ENCODE measurements at places on chromosomes 7 and 10.

DNA sequence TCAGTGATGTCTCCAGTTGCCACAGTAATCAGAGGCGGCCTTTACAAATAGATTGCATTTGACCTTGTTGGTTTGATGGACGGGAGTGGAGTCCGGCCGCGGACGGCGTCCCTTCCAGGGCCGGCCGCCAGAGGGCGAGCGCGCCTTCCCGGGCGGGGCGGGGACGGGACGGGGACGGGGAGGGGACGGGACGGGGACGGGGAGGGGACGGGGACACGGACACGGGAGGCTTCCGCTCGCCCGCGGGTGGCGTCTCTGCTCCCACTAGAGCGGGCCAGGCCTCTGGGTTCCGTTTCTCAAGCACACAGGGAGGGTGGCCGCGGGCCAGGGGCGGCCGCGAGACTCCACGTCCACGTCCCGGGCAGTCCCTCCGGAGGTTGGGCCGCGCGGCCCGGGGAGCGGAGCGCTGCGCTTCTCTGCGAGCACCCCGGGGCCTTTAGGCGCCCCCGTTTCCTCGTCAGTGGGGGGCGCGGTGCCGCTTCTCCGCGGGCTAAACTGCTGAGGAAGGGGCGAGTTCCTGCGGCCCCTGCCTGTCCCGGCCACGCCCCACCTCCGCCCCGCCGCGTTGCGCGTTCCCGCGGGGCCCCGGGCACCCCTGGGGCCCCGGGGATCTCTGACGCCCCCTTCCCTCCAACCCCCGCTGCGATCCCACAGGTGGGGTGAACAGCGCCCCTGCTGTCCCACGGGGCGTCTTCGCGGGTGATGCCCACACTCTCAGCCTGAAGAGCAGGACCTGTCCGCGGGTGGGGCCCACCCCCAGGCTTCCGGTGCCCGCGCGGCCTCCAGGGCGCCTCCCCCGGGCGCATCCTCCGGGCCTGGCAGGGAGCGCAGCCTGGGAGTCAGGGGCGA is 84.2 kb upstream of the MKI67 start:
- peak; percentile 61 for DNase-seq

- no peak for DNase-seq
These were observed 577 bp upstream of the DDX21 start for GRCh38 chr10:68955355-68955831.

GRCh38 chr7:105524840-105525239 is 2.8 kb upstream of the PUS7 start:
- no peak for DNase-seq

DNA sequence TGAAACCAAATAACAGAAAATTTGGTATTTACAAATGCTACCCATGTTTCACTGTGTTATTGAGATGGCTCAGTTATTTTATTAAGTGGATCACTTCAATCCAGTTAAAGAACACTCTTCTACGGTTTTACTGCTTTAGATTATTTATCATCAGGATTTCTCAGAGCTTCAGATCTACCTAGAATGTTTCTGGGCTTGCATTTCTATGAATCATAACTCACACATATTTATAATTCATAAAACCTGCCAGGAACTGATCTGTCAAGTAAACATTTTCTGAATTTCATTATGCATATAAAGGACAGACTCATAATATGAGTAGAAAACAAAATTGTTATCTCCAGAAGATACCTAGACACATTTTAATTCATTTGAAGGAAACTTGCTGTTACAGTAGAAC is 1172.3 kb upstream of the LRRTM3 start:
- DNase-seq, result no peak

GRCh38 chr7:110623436-110623835 is 467.5 kb upstream of the LRRN3 start:
- no peak for DNase-seq

DNA sequence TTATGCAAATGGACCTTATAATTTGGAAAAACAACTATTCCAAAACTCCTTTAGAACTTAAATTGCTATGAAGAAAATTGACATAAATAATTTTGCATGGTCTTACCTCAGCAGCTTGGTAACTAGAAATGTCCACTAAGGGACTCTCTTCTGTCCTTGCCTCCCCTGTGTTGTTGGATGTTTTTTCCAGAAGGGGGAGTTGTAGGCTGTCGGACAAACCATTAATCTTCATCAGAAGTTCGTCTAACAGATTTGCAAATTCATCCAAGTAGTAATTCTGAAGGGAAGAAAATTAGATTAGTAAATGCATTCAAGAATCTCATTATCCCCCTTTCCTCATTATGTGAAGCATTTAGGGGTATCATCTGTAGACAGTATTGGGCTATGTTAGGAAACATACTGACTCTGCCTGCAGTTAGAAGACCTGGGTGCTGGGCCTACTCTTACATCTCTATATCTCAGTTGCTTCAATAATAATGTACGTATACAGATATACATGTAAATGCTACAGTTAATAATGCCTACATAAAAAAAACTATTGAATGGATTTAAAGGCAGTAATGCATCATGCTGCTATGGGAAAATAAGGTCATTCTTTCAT is 155.6 kb downstream of the PKD1L1 start:
- DNase-seq, result peak; percentile 35

DNA sequence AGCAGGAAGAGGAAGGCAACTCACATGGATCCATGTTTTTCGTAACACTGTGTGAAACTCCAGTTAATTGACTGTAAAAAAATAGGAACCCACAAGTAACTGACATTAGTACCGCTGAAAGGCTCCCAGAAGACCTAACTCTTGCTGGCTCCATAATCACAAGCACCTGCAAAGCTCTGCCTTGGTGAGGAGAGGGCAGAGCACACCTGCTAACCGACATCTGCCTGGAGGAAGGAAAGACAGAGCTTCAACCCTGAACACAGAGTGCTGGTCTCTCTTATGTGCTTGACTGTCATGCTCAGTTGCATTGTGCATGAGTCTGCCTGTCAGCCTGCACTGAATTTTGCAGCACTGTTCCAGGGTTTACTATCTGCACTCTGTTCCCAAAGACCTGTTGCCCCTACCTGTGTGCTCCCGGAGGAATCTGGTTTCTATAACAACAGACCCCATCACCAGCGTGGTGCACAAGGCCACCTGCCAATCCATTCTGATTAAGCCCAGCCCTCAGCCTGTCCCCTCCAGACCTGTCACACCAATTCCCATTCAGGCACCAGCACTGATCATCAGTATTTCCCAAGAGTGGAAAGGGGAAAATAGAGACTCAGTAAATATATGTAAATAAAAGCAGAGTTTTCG is 63.1 kb upstream of the ANKRD1 start:
- DNase-seq, result no peak

GRCh38 chr7:145009876-145010275 is 174.0 kb upstream of the TPK1 start:
- no peak for DNase-seq

GRCh38 chr7:106655703-106656498 is 5.1 kb downstream of the CCDC71L start:
- DNase-seq, result no peak

- DNase-seq, result no peak
These were observed 22.6 kb downstream of the EPDR1 start for GRCh38 chr7:37942934-37943610.

DNA sequence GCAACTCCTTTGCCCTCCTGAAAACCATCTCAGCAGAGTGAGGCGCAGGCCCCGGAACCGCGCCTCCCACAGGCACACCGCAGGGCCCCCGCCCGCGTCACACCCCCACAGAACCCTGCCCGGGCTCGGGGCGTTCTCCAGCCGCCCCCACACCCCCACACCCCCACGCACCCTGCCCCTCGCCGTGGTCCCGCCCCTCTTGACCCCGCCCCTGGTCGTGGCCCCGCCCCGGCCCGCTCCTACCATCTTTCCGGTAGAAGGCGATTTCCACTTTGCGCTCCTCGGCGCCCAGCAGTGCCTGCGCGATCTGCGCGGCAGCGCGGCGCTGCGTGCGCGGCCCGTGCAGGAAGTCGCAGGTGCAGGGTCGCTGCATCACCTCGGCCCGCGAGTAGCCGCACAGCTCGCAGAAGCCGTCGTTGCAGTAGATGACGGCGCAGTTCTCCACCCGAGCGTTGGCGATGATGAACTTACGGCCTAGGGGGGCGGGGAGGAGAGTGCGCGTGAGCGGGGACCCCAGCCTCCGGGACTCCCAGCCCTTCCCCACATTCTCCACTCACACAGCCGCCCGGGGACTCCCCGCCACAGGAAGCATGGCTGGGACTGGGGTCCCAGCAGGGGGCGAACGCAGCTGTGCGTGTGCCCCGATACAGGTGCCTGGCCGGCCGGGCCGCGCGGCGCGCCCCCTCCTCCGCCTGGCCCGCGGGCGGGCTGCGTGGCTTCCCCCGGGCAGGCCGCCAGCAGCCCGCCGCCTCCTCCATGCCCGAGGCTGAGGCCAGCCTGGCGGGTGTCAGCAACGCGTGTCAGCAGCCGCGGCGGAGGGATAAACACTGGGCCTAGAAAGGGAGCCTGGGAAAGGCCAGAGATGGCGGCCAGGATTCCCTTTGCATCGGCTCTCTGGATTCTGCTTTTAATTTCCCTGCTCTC is 3.4 kb downstream of the KCNH2 start:
- DNase-seq, result peak; percentile 66

GRCh38 chr10:62165803-62166202 is 102.8 kb downstream of the RTKN2 start:
- DNase-seq, result no peak

GRCh38 chr10:8840356-8840755 is 785.9 kb downstream of the GATA3 start:
- no peak for DNase-seq

DNA sequence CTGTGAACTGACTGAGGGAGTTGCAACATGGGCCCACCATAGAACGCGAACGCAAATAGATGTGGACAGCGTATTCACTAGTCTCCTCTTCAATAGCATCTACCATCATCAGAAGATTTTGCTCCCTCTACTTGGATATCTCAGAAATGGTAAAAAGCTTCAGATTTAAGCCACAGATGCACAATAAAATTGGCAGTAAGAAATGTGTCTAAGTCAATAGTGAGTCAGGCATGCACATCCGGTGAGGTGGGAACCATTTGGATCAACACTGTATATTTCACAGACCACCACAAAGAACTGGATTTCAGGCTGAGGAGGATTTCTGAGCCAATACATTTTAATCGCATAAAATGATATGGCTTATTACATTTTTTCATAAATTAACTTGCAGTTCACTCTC is 111.5 kb upstream of the ADAM12 start:
- DNase-seq, result no peak

- no peak for DNase-seq
These were observed 162.3 kb upstream of the MTPN start for GRCh38 chr7:136139417-136139816.

- peak; percentile 56 for DNase-seq
These were observed 69.6 kb upstream of the PDCD4 start for GRCh38 chr10:110802090-110802489.

DNA sequence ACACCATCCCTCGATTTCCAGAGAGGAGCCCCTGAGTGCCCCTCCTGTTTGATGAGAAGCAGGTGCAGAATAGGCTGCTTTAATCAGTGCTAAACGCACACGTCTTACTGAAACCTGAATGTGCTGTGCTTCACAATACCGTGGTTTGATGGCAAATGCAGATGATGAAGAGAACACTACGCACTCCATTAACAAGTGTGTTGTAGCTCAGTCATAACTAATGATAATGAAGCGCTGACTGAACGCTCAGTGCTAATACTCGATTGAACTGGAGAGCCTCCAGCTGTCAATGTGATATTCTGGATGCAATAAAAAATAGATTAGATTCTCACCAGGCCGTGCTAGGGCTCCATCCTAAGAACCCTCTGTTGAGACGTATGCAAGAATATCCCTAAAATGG is 279.7 kb upstream of the PLPP4 start:
- no peak for DNase-seq

DNA sequence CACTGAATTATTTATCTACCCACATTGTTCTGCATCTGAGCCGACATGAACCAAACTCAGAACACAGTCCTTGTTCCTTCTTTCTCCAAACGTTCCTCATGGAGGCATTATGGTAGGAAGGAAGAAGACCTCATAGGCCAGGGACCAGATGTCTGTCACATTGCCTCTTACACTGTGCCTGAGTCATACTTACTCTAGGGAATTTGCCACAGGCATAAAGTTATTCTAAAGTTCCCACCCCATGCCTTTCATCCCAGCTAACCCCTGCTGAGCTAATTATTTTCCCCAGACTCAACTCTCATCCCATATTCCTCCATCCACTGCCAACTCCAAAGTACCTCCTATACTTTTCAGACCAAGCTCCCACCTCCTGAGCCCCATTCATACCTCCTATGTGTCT is 21.2 kb downstream of the MAT1A start:
- no peak for DNase-seq

GRCh38 chr7:82528577-82529310 is 85.2 kb upstream of the CACNA2D1 start:
- peak; percentile 15 for DNase-seq

DNA sequence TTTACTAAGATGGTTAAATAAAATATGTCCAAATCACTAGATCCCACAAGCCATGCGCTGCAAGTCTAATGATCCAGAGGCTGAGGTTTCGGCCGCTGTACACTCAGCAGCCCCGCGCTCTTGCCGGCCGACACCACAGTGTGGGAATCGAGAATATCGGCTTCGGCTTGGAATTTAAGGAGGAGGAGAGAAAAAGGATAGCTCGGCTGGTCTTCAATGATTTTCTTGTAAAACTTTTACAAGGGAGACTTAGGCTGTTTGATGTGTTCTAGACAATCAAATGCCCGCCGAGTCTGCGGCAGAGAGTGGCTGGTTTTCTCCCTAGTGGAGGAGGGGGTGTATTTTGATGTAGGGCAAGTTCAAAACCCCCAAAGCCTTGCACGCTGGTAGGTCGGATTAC is 118.2 kb upstream of the TCF7L2 start:
- no peak for DNase-seq

DNA sequence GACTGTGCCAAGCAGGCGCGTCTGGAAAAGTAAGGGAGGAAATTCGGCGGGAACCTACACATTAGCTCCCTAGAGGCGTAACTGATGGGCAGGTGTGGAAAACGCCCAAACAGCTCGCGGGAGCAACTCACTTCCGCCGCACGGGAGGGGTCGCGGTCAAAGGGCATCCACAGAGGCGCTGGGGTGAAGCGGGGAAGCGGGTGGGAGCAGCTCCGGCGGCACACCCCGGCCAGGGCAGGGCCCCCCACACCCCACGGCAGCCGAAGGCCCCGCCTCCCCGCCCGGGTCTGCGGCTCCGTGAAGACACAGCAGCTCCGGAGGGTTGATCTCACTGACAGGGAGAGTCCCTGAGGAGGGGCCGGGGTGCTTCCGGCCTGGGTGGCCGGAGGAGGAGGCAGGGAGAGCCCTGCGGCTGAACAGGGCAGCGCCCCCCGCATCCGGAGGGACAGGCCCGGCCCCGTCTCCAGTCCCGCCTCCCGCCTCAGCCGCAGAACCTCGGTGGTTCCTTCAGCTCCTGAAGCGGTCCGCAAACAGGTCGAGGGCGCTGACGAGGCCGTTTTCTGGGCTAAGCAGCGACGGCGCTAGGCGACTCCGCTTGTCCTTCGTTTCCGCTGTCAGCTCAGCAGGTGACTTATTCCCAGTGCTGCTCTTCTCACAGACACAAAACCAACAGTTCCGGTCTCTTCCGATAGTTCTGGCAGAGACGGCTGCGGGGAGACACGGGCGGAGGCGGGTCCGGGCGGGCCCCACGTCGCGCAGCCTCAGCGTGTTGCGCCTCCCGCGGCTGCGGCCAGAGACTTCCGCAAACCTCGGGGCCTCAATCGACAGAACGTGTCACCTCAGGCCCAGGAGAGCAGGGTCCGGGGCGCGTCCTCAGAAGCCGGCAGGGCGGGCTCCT is 276.1 kb downstream of the DNAJB6 start:
- no peak for DNase-seq

Measured in ACHN (cell line).